Activated CD4-positive, alpha-beta T cell treated with anti-CD3 and anti-CD28 coated beads, Interleukin-2, amount 50 U/mL, for 48 hours (primary cell): ENCODE measurements at places on chromosomes 7 and 10.

GRCh38 chr10:132687181-132687892, 98.6 kb downstream of the NKX6-2 start:
- DNase-seq: no peak

DNA sequence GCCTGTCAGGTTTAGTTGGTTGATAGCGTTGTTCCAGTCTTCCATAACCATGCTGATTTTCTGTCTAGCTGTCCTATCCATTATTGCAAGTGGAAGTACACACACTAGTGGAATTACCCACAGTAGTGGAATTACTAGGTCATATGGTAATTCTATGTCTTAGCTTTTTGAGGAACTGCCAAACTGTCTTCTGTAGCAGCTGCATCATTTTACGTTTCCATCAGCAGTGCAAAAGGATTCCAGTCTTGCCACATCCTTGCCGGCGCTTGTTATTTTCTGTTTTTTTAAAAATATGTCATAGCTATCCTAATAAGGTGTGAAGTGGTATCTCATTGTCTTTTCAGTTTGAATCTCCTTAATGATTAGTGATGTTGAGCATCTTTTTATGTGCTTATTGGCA, 17.2 kb upstream of the RHBDD2 start:
- no peak for DNase-seq

DNA sequence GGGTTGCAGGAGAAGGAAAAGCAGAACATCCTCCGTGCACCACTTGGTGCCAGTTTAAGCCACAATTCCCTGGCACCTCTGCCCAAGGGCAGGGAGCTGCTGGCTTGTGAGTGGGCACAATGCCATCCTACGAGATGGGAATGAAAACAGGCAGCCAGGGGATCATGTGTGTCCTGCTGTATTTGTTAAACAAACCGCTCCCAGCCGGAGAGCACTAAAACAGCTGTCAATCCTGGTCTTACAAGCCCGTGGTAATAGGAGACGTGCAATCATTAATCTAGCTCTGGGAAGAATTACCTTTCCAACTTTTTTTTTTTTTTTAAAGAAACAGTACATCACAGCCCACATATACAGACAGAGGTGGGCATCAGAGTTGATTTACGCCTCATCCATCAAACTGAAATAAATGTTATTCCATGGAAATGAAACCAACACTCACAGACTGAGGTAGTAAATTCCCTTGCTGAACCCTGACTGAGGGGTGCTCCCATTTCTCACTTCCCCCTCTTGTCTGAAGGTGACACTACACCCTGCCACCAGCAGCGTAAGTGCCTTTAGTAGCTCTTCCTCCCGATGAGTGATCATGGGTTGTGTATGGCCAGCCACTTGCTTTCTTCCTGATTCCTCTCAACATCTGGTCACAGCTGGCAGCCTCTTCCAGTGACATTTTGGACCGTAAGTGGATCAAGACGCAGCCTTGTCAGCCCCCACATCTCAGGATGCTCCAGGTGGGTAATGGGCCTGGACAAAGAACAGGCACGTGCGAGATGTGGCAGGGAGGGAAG, 143.8 kb downstream of the TEX36 start:
- DNase-seq: no peak

DNA sequence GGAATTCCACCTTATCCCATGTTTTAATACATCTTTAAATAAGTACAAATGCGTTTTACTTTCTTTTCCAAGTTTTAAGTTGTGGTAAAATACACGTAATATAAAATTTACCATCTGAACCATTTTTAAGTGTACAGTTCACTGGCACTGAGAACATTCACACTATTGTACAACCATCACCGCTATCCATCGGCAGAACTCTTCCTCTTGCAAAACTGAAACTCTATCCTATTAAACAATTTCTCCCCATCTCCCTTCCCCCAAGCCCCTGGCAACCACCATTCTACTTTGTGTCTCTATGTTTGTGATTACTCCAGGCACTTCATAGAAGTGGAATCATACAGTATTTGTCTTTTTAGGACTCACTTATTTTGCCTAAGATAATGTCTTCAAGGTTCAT, 33.8 kb downstream of the HIP1 start:
- no peak for DNase-seq

DNA sequence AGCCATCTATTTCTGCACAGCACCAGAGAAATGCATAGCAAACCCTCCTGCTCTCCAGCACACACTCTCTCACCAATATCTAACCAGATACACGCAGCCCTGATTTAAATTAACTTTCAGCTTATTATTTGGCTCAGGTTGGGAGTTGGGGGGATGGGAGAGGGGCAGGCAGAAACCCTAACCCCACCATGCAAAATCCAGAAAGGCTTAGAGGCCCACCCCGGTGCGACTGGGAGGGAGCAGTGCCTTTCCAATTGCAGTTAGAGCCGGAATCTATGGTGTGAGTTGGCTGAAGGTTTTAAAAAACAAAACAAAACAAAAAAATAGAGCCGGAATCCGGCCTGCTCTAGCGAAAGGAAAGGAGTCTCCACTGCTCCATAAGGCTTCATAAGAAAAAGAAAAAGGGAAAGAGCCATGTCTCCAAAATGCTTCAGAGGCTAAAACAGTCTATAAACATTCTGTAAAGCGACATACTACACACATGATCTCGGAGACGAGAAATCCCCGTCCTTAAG, 2.9 kb downstream of the IGF2BP3 start:
- DNase-seq: no peak
